Smooth muscle cell of the brain vasculature (primary cell): ENCODE measurements at places on chromosomes 13 and 19.

GRCh38 chr13:31538067-31539042, 201.0 kb upstream of the RXFP2 start:
- DNase-seq = peak; percentile 28

- no peak for DNase-seq
Observed at GRCh38 chr13:108980237-108980636, 350.8 kb downstream of the MYO16 start.

GRCh38 chr19:16398530-16399249, 73.1 kb downstream of the EPS15L1 start:
- no peak for DNase-seq

GRCh38 chr13:73913079-73913740, 221.0 kb downstream of the KLF12 start:
- DNase-seq = no peak

DNA sequence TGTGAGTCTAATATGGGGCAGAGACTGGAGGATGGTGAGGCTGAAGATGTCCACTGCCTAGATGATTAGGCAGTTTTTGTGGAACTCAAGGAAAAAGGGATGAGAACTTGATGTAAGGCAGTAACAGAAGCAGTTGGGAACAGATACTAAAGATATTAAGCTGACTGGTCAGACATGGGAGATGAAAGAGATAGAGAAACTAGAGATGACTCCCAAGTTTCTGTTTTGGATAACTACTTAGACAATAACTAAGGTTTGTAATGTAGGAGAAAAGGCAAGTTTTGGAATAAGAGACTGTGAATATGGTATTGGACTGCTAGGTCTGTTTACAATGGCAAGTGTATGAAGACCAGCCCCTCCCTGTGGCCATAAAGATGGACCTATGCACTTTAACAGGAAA, 43.5 kb upstream of the CLDN10 start:
- no peak for DNase-seq

DNA sequence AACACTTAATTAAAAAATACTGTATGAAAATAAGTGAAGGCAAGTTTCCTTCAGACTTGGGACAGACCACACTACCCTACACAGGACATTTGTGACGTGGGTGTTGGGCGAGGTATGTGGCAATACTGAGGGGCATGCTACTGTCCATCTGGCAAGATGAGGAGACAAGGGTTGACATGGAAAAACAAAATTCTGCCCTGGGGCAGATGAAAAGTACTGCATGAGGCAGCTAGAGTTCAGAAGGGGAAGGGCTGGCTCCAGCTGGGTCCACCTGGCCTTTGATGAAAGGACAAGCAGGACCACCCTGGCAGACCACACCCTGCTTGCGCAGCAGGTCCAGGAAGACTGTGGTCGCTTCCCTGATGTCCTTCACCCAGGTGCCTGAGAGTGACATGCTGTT, 43.2 kb downstream of the LATS2 start:
- no peak for DNase-seq

- DNase-seq = no peak
Observed at GRCh38 chr13:65971541-65971940, 1258.6 kb downstream of the PCDH9 start.

DNA sequence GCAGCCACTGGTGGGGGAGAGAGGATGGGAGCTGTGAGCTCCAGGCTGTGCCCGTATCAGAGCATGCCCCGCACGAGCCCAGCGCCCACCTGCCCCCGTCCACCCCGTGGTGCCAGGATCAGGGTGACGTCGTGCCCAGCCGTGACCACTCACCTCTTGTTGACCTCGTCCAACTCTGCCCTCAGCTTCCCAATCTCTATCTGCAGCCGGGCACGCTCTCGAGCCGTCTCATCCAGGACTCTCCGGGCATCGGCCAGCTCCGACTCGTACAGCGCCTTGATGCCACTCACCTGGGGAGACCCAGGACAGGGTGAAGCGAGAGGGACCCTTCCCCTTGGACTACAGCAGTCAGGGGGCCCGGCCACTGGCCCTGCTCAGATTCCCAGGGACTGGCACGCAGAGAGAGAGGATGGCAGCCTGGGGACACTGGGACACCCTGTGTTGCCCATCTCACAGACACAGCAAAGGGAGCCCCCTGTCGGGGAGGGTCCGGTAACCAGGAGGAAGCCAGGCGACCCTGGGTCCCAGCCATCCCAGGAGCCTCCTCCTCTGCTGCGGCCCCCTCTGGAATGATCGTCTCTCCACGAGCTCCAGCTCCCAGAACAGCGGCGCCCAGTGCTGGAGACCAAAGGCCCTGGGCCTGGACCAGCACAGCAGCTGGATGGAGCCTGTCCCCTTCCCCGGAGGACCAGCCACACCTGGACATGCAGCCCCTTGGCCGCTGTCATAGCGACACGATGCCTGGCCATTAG, 12.3 kb downstream of the LMNB2 start:
- DNase-seq = no peak
